ENCODE measurements at places on chromosomes 13 and 19.

DNA sequence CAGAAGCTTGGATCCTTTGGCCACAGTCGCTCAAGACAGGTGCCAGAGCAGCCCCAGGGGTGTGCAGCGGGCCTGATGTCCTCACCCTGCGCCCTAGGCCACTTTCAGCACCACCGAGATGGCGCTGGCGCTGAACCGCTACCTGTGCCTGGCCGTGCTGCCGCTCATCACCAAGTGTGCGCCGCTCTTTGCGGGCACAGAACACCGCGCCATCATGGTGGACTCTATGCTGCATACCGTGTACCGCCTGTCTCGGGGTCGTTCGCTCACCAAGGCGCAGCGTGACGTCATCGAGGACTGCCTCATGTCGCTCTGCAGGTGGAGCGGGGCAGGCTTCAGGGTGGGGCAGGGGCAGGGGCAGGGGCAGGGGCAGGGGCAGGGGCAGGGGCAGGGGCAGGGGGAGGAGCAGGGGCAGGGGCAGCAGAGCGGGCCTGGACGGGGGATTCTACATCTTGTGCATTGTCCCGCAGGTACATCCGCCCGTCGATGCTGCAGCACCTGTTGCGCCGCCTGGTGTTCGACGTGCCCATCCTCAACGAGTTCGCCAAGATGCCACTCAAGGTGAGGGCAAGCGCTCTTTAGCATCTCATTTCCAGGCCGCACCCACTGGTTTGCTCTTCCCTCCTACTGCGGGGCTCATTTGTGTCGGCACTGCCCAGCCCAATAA lies 69.1 kb downstream of the RYR1 start:
- DNase-seq = peak; percentile 3

- DNase-seq = no peak
These were observed 71.4 kb upstream of the CLDN10 start for GRCh38 chr13:95480791-95481780.

DNA sequence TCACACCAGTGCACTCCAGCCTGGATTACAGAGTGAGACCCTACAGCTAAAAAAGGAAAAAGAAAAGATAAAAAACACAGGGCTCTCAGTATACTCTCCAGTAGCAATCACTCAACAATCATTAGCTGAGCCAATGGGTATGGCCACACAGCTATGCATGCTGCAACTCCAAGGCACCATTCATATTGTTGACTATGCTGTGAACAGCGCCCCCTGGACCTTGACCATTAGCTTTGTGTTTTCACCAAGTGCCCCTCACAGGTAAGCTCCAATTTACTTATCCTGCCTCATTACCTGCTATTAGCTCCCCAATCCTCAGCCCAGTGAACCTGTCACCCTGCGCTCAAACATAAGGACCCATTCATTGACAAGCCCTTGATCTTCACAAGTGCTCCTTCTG lies 35.8 kb downstream of the ZIC5 start:
- no peak for DNase-seq

- no peak for DNase-seq
These were observed 13.3 kb downstream of the PDX1 start for GRCh38 chr13:27933118-27933517.

DNA sequence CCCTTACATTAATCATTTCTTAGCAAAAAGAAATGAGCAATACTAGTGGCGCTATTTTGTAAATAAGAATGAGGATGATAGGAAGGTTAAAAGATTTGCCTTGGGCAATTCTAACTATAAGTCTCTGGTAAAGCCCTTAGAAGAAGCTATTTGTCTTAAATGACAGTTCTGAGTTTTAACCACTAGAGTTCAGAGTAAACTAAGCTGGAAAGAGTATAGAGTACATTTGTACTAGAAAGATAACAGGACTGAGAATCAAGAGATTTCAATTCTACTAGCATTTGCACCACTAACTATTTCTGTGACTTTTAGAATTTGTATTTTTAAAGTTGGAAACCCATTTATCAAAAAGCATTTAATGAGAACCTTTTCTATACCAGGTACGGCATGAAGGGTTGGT lies 750.3 kb downstream of the OLFM4 start:
- DNase-seq = no peak

GRCh38 chr19:48551437-48552302 lies at the start of gene SULT2B1:
Gene SULT2B1, plus strand, starts transcription at chr19:48552172. Its CDS starts 81 bp downstream, at chr19:48552253.
- DNase-seq = peak; percentile 52

DNA sequence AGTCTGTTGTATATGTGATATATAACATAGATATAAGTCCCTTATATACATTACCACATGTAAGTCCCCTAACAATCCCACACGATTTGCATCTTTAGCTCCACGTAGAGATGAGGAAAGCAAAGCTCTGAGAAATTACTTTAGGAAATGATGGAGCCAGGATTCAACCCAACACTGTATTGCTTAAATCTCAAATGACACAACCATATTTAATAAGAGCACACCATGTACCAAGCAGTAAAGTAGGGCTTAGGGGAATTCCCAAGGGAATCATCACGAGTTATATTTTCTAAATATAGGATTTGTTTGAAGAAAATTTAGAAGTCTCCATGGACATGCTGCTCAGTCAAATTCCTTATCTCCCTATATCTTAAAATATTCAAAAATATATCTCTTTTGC lies 61.3 kb upstream of the POMP start:
- no peak for DNase-seq

DNA sequence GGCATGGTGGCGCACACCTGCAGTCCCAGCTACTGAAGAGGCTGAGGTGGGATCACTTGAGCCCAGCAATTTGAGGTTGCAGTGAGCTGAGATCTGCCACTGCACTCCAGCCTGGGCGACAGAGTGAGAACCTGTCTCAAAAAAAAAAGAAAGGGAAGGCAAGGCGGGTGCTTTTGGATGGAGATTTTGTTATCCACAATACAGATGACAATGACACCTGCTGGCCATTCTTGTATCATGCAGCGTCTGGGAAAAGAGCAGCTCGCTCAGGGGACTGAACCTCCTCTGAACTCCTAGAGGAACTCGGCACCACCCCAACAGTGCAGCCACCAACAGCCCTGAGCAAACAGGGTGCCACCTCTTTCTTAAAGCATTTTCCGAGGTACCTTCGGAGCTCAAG lies 22.8 kb downstream of the HAUS8 start:
- no peak for DNase-seq

GRCh38 chr13:71325556-71325955 lies 541.4 kb downstream of the DACH1 start:
- DNase-seq = peak; percentile 87

DNA sequence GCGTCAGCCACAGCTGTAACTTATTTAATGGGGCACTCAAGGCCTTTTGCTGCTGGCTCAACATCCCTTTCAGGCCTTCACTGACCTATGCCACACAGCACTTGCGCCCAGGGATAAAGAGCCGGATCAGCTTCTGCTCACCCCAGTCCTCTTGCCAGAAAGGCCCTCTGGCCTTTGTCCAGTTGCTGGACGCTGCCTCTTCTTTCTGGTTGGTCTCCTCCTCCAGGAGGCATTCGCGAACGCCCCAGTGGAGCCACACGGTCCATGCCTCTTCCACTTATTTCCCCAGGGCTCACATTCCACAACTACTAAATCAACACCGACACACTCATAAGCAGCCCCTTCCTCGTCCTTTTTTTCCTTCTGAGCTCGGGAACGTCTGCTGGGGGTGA lies 3.7 kb upstream of the ZNF329 start:
- DNase-seq = no peak

DNA sequence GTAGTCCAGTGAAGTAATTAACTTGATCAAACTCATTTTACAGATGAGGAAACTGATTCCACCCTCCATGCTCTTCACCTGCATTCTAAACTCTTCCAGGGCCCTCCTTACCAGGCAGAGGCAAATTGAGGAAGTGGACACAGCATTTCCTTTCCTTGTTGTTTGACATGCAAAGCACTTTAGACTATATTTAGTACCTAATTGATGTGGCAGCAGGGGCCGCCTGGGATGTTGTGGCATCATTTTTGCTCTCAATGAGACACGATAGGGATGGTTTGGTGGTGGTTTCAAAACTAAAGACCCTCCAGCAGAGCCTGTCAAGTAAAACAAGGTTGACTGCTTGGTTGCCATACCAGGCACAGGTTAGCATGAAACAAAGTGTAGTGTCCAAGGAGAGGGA lies 7.9 kb downstream of the SIPA1L3 start:
- DNase-seq = no peak

DNA sequence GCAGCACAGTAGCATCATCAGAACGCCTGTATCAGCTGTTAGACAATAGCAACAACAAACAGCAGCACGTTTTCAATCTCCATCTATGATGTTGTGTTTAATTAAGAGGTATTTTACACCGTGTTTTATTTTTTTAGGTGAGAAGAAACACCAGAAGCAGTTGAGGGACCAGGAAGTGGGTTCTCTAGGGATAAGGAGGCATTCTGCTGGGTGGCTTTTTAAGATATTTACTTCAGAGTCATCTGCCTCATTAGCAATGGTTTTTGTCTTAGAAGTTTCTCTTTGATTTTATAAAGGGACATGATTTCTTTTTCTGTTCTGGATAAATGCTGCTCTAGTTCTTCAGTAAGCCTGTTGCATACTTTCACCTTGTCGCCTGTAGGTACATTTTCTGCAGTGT lies 8.2 kb downstream of the CKAP2 start:
- DNase-seq = no peak

GRCh38 chr13:23985839-23986238 lies 88.5 kb upstream of the C1QTNF9B start:
- peak; percentile 99 for DNase-seq

GRCh38 chr13:101415358-101416174 lies 742 bp downstream of the NALCN start:
- peak; percentile 23 for DNase-seq

GRCh38 chr13:93774506-93774905 lies 547.9 kb downstream of the GPC6 start:
- DNase-seq = no peak

- no peak for DNase-seq
These were observed 259.6 kb downstream of the TSHZ3 start for GRCh38 chr19:31089681-31090080.

DNA sequence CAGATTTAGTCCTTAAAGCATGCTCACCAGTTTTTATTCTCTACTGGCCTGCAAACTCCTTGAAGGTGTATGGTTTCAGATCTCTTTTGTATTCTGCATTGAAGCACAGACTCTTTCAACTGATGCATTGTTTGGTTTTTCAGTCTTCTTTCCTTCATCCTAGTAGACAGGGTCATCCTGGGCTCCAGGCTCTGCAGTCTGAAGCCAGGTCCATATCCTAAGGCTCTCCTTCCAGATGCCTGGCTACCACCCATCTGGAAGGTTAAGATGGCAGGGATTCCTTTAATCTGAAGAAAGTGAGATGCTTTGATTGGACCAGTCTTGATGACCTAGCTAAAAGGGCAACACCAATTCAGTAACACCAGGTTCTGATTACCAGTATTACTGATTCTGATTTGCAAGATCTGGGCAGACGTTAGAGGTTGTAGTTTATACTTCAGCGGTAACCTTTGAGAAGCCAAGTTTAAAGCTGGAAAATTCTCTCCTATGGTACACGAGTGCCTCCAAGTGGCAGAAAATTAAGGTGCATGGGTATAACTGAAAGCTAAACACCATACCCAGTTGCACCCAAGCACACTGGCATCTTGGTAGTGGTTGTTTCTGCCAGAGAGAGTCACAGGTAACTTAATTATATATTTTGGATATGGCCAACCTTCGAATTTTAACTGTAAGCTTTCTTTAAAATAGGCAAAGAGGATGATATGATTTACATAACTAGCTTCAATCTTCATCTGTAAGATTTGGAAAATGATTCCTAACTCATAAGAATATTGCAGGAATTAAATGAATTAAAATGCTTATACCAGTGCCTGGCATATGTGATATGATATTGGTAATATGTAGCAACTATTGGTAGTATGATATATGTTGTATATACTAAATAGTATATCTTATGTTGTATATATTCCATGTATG lies 1651.9 kb upstream of the MIR17HG start:
- peak; percentile 29 for DNase-seq

GRCh38 chr13:77918391-77919245 lies at the start of gene EDNRB:
Gene EDNRB, minus strand, starts transcription at chr13:77918831. Its CDS starts 258 bp downstream, at chr13:77918573.
- peak; percentile 37 for DNase-seq

DNA sequence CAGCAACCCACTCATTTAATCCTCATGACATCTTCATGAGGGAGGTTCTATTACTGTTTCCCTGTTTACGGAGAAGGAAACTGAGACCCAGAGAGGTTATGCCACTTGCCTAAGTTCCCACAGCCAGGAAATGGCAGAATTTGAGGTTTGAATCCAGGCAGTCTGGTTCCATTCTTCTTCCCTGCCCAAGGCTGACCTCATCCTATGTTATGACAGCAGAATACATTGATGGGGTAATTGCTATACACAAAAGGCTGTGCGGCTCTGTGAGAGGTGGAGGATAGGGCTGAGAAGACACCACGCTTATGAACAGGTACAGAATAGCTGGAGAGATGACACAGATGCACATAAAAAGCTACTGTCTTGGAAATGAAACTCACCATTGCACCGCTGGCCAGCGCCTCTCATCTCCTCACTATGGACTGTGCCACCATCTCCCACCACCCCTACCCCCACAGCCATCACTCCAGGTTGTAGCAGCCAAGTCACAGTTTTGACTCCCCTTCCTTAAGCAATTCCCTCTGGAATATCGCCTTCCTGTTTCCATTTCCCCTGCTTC lies 11.5 kb downstream of the MAG start:
- DNase-seq = no peak

GRCh38 chr19:40614622-40615411 lies 13.6 kb downstream of the LTBP4 start:
- no peak for DNase-seq

DNA sequence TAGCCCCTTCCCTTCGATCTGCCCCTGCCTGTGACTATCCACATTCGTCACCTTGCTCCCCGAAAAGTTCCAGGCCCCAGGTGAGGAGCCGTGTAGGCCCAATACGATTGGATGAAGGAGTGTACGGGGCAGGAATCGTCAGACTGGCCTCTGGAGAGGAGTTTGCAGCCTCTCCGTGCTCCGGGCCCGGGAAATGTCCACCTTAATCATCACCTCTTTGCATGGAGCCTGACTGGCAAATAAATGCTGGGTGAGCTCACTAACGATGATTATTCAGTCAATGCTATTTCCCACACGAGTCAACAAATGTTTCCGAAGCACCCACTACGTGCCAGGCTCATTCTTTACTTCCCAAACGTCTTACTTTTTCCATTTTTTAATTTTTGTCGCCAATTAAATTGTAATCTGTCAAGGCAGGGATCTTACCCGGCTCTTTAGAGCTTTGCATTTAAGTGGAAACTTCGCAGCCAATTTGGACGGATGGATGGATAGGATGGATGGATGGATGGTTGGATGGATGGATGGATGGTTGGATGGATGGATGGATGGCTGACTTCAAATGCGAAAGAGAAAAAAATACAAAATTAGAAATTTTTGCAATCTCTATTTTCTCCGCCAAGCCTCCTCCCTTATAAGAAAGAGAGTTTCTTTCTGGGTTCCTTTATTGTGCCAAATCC lies 45.8 kb downstream of the TGDS start:
- DNase-seq = no peak

- DNase-seq = no peak
These were observed 360.3 kb upstream of the ZNF507 start for GRCh38 chr19:31985001-31985605.
